ENCODE measurements at places on chromosomes 11 and 22.

DNA sequence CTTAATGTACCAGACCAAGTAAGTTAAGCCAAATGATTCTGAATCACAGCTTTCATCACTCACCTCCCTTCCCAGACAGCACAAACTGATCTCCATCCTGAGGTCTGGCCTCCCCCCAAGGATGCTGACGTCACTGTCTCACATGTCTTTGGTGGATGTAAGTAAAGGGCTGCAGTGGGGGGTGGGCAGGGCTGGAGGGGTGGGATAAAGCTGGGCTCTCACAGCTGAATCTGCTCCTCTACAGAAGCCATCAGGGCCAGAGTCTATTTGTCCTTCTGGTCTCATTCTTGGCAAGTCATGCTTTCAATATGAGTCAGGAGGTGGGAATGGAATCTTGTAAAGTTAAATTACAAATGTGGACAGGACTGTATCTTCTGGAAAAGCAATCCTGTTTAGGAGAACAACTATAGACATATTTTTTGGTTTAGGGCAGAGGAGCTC, 32.7 kb downstream of the P4HA3 start:
- DNase-seq, result peak; percentile 32

DNA sequence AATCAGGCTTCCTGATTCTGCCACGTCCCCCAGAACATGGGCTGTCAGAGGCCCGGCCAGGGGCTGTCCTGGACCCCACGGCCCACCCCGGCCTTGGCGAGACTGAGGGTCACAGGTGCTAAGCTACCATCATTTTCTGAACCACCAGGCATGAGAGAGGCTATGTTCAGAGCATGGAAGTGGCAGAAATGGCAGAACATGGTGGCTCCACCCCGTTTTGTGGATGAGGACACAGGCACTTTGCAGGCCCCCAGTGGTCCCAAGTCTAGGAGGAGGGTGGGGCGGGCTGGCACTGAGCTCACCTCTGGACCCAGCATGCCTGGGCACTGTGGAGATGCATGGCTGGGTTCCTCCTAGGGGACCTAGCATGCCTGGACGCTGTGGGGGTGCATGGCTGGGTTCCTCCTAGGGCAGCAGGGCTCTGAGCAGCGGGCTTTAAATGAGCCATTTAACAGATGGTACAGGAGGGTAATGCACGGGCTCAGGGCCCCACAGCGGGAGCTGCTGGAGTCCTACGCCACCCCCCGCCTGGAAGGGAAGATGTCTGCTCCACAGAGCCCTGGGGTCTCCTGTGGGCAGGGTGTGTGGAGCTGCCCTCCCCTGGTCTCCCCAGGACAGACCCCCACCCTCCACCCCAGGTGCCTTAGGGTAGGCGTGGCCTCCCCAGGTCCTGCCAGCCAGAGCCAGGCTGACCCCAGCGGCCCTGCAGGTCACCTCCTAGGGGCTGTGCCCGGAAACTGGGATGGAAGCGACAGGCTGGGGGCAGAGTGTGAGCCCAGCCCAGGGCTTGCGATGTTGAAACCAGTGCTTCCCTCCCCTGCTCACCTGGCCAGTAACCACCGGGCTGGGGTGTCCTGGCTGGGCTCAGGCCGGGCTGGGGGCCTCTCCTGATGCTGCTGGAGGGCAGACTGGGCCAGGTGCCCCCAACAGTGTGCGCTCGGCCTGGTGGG, 6.1 kb upstream of the MUC5AC start:
- DNase-seq, result no peak

DNA sequence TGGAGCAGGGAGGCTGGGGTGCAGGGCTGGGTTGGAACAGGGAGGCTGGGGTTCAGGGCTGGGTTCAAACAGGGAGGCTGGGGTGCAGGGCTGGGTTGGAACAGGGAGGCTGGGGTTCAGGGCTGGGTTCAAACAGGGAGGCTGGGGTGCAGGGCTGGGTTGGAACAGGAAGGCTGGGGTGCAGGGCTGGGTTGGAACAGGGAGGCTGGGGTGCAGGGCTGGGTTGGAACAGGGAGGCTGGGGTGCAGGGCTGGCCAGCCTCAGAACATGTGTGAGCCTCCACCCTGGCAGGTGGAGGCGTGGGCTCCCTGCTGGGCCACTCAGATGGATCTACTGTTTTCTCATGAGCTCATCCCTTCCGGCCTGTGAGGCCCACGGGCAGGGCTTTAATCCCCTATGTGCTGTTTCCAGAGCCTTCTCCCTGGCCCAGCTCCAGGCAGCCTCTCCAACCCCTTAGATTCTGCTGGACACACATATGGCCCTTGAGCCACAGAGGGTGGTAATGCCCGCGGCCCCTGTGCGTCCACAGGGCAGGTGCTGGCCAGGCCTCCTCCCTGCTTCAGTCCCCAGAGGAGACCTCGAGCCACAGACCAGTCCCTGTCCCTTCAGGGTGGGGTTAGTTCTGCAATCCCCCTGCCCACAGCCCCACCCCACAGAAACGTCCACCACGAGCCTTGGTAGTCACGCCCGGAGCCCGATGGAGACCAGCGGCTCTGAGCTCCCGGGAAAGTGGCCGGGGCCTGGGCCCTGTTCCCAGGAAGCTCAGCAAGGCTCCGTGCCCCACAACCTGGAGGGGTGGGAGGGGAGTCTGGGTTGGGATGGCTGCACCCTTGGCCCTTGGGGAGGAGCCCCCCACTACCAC, 197.9 kb downstream of the BRD1 start:
- DNase-seq, result no peak

- DNase-seq, result no peak
Measured at GRCh38 chr11:63532799-63533475, 3.7 kb upstream of the PLAAT4 start.

GRCh38 chr11:78100676-78101472, 21.2 kb upstream of the NDUFC2 start:
- no peak for DNase-seq
